Heart right ventricle (tissue), 16 donors: ENCODE measurements at places on chromosomes 6 and 20. TPM values are rescaled to one million over a fixed set of nuclear protein-coding genes. Genes with fewer than 3 reads are reported as not detected.

- peak; percentile 25 for DNase-seq
These were observed 87.2 kb downstream of the FKBP5 start for GRCh38 chr6:35601331-35602132.

GRCh38 chr20:63056236-63057170 is 49.7 kb upstream of the BHLHE23 start:
- DNase-seq: no peak

DNA sequence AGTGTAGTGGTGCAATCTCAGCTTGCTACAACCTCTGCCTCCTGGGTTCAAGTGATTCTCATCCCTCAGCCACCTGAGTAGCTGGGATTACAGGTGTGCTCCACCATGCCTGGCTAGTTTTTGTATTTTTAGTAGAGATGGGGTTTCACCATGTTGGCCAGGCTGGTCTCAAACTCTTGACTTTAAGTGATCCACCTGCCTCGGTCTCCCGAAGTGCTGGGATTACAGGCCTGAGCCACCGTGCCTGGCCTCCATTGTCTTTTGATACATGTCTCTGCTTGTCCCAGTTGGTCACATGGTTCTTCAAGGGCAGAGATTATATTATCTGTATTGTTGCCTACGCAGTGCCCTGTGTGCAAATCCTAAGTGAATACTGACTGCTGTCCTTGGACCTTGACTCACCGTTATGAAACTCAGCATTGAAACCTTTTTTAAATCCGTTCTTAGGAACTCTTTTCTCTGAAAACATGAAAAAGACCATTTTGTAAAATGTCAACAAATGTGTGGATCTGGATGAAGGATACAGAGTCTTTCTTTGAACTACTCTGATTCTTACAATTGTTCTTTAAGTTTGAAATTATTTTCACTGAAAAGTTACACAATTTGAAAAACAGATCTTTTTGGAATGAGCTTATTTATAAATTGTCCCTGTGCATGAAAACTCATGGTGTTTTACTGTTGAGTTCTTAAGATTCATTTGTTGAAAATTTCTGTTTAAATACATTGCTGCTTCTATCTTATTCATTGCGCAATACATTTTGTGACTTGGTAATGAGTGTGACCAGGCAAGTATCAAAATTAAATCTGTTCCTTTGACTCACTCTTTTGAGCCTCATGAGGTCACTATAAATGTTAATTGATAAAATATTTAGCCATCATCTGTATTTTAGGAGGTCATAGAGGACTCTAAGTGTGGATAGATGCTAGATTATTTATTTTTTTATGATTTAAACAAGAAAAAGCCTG is 293.5 kb downstream of the UTRN start:
- DNase-seq: no peak

GRCh38 chr20:51237791-51238190 is 214.9 kb upstream of the KCNG1 start:
- peak; percentile 25 for DNase-seq

DNA sequence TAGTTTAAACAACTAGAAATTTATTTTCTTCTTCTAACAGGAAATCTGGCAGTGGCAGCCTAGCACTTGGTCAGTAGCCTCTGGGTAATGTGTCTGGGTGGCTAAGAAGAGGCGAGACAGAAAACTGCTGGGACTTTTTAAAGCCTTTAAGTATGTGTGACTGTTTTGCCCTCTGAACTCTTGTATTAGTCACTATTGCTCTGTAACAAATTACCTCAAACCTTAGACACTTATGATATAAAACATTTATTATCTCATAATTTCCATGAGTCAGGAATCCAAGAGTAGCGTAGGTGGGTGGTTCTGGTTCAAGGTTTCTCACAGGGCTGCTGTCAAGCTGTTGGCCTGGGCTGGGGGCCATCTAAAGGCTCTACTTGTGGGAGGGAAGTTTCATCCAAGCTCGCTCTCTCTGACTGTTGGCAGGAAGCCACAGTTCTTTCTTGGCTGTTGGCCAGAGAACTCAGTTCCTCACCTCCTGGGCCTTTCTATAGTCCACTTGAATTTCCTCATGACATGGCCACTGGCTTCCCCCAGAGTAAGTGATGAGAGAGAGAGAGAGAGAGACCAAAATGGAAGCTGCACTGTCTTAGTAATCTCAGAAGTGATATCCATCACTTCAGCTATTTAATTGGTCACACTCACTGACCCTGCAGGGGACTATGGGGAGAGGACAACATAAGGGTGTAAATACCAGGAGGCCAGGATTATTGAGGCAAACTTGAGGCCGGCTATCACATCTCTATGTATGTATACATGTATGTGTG is 17.4 kb upstream of the TBC1D22B start:
- DNase-seq: peak; percentile 85

DNA sequence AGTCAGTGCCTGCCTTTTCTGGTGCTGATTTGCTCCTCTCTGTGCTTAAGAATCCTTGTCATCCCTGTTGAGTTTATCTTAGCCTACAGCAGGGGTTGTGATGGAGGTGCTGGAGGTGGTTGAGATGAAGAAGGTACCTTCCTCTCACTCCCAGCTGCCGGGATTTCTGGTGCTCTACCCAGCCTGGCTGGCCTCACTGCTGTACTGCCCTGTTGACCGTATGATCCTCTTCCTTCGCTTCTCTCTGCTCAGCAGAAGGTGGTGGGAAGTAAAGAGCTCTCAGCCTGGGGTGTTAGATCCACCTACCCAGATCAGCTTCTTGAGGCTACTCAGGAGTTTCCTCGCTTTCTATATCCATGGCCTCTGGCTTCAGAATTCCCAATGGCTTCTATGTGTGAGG is 101.0 kb upstream of the NXT1 start:
- DNase-seq: no peak

DNA sequence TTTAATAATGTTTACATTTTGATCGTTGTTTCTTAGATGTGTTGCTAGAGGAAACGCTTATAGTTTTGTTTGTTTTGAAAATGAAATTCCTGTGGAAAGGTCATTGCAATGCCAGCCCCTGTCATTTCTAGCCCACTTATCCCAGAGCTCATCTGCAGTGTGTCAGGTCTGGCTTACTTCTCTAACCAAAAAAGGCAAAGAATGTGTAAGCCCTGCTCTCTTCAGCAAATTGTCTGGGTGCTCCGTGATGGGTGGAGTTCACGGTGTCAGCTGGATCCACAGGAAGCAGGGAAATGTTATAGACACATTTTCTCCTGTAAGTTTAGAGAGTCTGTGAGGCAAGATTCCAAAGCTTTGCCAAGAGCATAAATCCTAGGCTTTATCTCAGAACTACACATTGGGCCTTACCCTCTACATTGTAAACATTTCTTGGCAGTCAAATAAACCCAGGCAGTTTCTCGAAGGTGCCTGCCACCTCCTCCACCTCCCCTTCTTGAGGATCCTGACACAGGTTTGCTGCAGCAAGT is 50.9 kb downstream of the RPRD1B start:
- DNase-seq: no peak

GRCh38 chr6:52577022-52577777 is at the start of gene TRAM2:
Gene TRAM2, minus strand, starts transcription at chr6:52577060. Its CDS starts 145 bp downstream, at chr6:52576915.
- DNase-seq: peak; percentile 91

GRCh38 chr6:166438211-166438861 is 55.6 kb upstream of the MPC1 start:
- DNase-seq: no peak

The CCN6 gene
- polyA plus RNA-seq: not detected

The BANF2 gene
- not detected for polyA plus RNA-seq

The HLA-C gene
- polyA plus RNA-seq: 193 TPM

The MYMX gene
- polyA plus RNA-seq: 0.91 TPM

The CALHM4 gene
- polyA plus RNA-seq: 0.22 TPM

The ULBP3 gene
- not detected for polyA plus RNA-seq

The CCND3 gene
- polyA plus RNA-seq: 77.3 TPM

The DACT2 gene
- polyA plus RNA-seq: 0.38 TPM
